ENCODE measurements at places on chromosomes 3 and 15.
A peak's percentile ranks its signal among the peaks of the same experiment; 100 is the strongest.

- no peak for DNase-seq
Observed at GRCh38 chr15:31214158-31214863, 112.3 kb upstream of the KLF13 start.

GRCh38 chr3:108757404-108757982 is at the start of gene RETNLB:
Gene RETNLB, minus strand, starts transcription at chr3:108757410. Its CDS starts 225 bp downstream, at chr3:108757185.
- no peak for DNase-seq

- DNase-seq = no peak
Observed at GRCh38 chr3:9669720-9670432, 20.6 kb downstream of the MTMR14 start.

- DNase-seq = no peak
Observed at GRCh38 chr3:169475978-169476698, 187.4 kb downstream of the MECOM start.

DNA sequence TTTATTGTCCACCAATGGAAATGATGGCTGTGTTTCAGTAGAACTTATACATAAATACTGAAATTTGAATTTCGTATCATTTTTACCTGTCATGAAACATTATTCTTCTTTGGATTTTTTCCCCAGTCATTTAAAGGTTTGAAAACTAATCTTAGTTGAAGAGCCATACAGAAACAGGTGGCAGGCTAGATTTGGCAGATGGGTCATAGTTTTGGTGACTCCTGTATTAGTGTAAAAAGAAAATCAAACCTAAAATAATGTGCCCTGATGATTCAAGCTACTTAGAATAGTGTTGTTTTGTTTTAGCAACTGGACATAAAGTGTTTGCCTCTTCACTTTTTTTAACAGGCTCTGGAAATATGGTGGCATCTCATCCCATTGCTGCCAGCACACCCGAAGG is 68.9 kb downstream of the SIDT1 start:
- no peak for DNase-seq

- DNase-seq = no peak
Observed at GRCh38 chr15:33326908-33327307, 16.1 kb downstream of the RYR3 start.

- DNase-seq = peak; percentile 87
Observed at GRCh38 chr15:31435261-31435911, 108.8 kb downstream of the KLF13 start.

- DNase-seq = no peak
Observed at GRCh38 chr3:167113035-167113830, 266.9 kb downstream of the ZBBX start.

- no peak for DNase-seq
Observed at GRCh38 chr3:113695786-113696645, at the start of gene USF3. Gene USF3, minus strand, starts transcription at chr3:113696642. Its CDS starts 21,764 bp downstream, at chr3:113674878.

- DNase-seq = no peak
Observed at GRCh38 chr15:33411596-33412540, 101.1 kb downstream of the RYR3 start.

DNA sequence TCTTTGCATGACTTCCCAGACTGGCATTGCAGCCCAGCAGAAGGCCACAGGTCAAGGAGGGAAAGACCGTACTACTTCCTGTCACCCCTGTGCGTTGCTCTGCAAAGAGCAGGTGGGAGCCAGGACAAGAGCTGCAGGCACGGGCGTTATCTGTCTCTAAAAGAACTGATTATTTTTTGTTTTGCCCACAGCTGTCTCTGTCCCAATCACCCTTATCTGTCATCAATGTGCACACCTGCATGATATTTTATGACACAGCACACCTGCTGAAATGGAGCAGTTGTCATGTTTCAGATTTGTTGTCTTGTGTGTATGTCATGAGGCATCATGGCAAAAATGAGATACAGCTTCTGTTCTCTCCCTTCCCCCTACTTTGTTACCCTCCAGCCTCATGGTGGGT is 58.8 kb downstream of the SLCO3A1 start:
- DNase-seq = no peak

GRCh38 chr15:70259028-70259424 is 161.3 kb upstream of the TLE3 start:
- DNase-seq = no peak

DNA sequence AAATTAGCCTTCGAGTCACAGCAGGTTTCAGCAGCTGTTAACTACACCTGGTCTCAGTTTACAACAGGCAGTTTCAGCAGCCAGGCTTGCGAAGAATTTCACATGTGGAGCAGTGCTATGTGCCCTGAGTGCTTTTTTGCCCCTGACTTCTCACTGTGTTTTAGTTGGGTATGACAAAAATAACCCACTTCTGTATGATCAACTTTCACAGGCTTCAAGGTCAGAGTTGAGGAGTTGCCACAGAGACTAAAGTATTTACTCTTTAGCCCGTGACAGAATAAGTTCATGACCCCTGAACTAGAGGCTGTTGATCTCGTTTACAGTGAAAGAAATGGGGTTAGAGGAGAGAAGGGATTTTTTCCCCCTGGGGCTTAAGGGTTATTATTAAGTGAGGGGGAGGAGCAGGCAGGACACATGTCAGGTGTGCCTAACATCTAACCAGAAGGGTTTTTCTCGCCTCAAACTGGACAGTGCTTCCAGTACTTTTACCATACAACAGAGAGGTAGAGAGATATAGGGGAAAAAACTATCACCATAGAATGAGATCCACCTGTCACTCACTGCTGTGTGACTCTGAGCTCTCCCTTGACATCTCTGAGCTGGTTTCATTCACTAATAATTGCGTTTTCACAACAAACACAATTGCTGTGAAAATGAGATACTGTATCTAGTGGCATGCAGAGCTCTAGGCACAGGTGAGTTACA is 14.0 kb upstream of the TOPBP1 start:
- DNase-seq = no peak

GRCh38 chr15:90153658-90154057 is 47.5 kb upstream of the SEMA4B start:
- no peak for DNase-seq

GRCh38 chr3:77459926-77460325 is 420.0 kb downstream of the ROBO2 start:
- no peak for DNase-seq

DNA sequence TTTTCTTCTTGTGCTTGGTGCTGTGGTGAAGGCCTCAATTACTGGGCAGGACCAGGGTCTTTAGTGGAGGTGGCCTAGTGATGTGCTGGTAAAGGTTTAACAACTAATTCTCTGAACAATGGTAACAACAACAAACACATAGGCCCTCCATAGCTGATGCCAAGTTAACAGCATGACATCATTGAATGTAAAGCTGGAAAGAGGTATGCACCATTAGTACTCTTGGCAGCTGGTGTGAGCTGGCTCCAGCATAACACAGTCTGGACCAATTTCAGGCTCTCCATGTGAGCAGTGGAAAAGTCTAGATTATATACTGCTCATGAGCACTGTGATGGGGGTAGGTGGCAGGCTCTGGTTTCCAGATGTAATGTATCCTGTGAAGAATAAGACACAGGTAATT is 61.8 kb downstream of the SLC7A14 start:
- DNase-seq = no peak

DNA sequence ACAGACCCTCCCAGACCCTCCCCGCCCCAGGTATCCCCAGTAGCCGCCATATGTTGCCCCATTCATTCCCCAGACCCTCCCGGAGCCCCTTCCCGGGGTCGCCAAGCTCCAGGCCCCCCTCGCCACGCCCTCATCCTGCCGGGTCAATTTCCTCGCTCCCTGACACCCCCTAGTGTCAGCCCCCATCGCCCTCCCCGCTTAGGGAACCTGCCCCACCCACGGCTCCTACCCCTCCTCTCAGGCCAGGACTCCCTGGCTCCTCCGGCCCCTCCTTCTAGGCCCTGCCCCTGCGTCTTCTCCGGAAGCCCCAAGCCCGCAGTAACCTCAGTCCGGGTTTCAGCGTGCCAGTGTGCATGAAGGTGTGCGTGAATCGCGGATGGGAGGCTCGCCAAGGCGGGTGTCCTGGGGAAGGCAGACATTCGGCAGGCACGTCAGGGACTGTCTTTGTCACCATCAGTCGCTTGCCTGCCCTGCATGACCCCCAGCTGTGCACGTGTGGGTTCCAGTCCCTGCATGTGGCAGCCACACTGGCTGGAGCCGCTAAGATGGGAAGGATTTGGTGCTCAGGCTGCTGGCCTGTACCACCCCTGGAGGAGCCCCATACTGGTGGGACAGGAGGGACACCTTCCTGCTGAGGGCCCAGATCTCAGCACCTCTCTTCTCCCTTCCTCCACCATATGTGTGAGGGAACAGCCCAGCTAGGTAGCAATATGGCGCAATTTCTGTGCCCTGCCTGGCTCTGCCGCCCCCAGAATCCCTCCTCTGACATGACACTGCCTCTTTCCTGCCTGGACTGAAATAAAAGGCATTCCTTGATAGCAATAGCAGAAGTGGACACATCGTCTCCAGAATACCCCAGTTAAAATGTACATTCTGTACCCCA is 693 bp downstream of the DISP2 start:
- DNase-seq = no peak

- DNase-seq = no peak
Observed at GRCh38 chr15:92580933-92581445, 74.6 kb downstream of the FAM174B start.

GRCh38 chr15:77840991-77841775 is 208.5 kb upstream of the LINGO1 start:
- DNase-seq = no peak

DNA sequence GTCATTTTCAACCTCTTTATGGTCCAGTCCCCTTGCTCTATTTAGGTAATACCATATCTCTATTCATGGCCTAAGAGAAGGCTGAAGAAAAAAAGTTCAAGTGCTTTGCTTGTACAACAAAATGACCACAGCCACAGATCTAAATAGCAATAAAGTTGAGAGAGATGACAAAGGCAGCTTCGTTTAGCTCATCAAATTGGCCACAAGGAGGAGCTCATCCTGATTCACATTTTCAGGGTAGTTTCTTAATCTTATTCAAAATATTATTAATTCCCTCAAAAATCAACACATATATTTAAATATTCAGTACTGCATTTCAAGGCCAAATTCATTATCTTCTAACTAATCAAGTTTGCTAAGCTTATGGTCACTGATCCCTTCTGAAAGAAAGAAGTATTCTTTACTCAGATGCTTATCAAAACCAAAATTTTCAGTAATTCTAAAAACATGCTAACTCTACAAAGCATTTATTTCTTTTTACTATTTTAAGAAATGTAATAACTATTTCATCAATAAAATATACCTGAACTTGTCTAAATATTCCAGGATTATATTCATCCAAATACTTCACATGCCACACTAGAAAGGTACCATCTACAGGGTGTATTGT is 85.5 kb downstream of the DMXL2 start:
- peak; percentile 18 for DNase-seq

- DNase-seq = peak; percentile 49
Observed at GRCh38 chr3:155233213-155233612, 60.3 kb downstream of the STRIT1 start.
